Stimulated activated CD8-positive, alpha-beta memory T cell treated with anti-CD3 and anti-CD28 coated beads, Interleukin-2, amount 100 ng/mL, for 1 hour (primary cell): ENCODE measurements at places on chromosomes 12 and 14.

- DNase-seq = no peak
These were observed 26.7 kb downstream of the CLECL1 start for GRCh38 chr12:9706086-9706685.

GRCh38 chr14:49614196-49614595, 6.2 kb downstream of the RPL36AL start:
- no peak for DNase-seq

GRCh38 chr12:5078423-5078822, 34.7 kb downstream of the KCNA5 start:
- no peak for DNase-seq

- DNase-seq = no peak
These were observed 13.1 kb downstream of the EVL start for GRCh38 chr14:100078216-100078803.

GRCh38 chr12:106049546-106049945, 89.2 kb downstream of the NUAK1 start:
- DNase-seq = no peak

DNA sequence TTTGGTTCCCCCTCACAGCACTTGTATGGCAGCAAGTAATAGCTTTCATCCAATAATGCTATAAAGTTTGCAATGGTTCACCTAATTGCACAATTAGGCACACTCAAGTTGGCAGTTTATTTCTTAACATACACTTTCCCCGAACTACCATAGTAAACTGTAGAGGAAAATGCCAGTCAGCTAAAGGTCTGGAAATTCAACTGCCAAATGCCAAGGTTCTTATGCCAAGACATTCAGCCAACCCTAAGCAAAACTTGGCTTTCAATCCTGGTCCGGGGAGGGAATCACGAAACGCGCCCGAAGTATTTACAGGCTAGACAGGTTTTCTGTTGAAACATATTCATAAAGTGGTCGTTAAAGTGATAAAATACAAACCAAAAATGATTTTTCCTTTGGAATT, 1512.4 kb upstream of the FLRT2 start:
- DNase-seq = no peak

GRCh38 chr14:87686746-87687145, 306.2 kb downstream of the GALC start:
- no peak for DNase-seq

DNA sequence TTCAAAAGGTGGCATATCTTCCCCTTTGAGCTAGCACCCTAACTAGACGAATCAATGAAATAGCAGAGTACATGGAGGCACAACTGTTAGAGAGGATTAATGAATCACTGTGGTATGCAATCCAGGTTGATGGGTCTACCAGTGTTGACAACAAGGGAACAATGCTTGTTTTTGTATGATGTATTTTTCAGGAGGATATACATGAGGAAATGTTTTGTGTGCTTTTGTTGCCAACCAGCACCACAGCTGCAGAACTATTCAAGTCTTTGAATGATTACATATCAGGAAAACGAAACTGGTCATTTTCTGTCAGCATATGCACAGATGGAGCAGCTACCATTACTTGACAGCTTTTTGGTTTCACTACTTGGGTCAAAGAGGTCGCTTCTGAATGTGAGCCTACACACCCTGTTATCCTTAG, 142.6 kb downstream of the GPHN start:
- DNase-seq = no peak

- DNase-seq = no peak
These were observed 62.9 kb upstream of the RTRAF start for GRCh38 chr14:51926449-51926848.

DNA sequence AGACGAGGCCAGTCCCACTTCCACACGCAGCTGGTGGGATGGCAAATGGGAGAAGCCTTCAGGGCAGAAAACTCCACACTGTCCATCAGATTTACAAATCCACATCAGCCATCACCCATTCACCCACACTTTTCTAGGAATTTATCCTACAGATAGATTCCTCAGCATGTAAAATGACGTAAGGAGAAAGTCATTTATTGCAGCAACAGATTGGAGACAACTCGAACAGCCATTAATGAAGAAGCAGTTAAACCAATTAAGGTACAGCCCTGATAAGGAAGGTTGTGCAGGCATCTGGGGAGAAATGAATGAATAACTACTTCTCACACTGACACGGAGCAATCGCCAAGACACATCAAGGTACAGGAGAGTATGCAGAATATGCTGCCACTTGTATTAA, 26.2 kb downstream of the PRKAB1 start:
- no peak for DNase-seq

GRCh38 chr14:23102801-23103200, 2.0 kb downstream of the CIROP start:
- DNase-seq = no peak

GRCh38 chr14:62604524-62604923, 440.7 kb downstream of the KCNH5 start:
- DNase-seq = no peak

DNA sequence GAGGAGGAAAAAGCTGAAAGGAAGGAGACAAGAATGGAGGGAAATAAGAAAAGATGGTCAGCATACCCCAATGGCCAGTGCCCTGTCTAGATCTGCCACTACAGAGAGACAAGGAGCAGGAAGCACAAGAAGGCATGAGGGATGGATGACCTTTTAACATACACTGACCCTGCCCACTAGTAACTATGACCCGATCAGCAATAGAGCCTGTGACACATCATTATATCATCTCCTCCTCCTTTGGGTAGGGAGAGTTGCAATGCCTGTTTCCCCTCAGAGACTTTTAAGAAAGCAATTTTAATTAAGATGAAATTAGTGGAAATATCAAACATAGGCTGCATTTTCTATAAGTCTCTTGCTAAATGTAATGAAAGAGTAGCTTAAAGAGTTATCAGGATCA, 4.7 kb upstream of the SLC2A13 start:
- DNase-seq = no peak

DNA sequence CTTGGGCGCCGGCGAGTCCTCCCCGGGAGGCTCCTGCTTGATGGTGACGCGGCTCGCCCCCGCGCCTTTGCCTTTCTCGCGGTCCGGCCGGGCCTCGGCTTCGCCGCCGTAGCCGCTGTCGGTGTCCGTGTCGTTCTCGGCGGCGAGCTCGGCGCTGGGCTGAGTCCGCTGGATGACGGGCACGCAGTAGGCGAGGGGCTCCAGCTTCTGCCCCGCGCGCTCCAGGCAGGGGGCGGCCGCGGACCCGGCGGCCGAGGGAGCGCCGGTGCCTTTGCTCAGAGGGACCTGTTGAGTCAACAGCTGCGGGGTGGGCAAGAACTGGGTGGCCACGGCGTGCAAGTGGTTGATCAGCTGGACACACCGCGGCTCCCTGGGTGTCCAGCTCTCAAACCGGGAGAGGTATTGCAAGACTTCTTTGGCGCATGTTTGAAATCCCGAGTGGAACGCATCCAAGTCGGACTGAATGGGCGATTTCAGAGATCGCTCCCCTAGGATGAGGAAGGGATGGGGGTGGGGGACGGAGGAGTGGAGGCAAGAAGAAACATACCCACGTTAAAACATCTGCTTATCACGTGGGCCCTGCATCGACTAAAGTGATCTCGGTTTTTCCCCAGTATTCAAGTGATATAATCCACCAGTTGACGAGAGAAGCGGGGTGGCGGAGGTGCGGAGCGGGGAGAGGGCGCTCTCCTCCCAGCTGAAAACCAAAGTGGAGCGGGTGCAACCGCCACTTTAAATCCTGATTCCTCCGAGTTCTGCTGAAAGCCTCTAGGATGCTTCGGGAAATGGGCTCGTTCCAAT, 2.0 kb downstream of the BHLHE41 start:
- no peak for DNase-seq

- DNase-seq = no peak
These were observed 49.1 kb downstream of the R3HDM2 start for GRCh38 chr12:57381693-57382220.

- no peak for DNase-seq
These were observed 54.7 kb downstream of the PITPNM2 start for GRCh38 chr12:123096182-123096581.

- DNase-seq = no peak
These were observed 489.6 kb upstream of the GARIN6 start for GRCh38 chr12:99157946-99158345.

DNA sequence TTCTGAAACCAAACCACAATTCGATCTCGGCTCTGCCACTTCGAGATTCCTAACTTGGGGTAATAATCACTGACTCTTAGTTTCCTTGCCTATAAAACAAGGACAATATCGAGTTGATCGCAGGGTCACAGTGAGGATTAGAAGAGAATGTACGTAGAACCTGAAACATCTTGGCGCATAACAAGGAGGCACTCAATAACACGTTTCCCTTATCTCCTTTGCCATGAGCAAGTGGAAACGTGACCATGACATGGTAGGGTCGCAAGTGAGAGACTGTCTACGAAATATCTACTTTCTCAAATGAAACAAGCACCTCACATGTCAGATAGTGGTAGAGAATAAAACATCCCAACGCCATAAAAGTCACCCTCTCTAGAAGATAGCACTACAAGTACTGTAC, 2.3 kb downstream of the DICER1 start:
- DNase-seq = no peak

DNA sequence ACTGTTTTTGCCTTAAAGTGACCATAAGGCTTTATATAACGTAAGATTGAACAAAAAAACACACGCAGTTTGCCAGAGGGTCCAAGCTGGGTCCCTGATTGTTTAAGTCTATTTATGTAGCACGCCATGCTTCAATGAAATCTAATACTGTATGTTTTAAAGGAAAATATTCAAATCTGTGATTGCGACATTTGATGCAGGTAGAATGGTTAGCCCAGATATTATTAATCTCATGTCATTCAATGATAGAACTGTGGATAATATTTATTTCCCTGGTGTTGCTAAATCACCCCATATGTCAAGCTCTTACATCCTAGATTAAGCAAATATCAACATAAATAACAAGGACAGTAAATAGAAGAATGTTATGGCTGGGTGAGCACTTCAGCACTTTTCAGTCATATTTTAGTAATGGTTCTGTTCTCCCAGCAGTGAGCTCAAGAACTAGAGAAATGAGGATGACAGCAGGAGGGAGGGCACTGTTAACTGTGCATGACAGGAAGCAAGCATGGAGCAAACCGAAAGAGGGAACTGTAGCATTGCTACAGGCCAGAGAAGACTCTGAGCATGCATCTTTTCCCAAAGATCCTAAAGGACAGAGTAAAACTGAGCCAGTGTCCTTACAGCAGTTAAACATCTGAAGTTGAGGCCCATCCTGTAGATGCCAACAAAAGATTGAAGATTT, 465.7 kb upstream of the MGAT4C start:
- no peak for DNase-seq

DNA sequence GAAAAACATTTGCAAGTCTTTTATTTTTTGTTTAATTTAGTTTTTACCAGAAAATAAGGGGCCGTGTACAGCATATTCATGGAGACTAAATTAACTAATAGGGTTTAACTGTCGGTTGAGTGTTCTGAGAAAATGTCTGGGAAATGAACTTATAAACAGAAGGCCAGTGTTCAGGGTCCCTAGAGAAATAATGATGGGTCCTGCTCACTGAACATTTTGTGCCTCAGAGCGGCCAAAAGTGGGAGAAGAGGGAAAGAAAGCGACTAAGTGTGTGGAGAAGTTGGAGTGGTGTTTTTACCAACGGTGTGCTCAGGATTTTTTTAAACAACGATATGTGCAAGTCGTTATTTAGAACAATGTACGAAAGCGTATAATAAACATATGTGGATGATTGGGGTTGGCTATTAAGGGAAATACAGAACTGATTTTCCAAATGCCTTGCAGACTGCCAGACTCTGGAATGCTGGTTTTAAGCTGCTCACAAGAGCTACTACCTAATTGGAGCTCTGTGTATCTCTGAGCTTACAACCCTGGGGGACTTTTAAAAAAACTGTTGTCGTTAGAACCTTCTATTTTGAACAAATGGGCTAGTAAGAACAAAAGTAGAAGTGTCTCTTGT, 166.7 kb downstream of the SLC38A4 start:
- DNase-seq = no peak

DNA sequence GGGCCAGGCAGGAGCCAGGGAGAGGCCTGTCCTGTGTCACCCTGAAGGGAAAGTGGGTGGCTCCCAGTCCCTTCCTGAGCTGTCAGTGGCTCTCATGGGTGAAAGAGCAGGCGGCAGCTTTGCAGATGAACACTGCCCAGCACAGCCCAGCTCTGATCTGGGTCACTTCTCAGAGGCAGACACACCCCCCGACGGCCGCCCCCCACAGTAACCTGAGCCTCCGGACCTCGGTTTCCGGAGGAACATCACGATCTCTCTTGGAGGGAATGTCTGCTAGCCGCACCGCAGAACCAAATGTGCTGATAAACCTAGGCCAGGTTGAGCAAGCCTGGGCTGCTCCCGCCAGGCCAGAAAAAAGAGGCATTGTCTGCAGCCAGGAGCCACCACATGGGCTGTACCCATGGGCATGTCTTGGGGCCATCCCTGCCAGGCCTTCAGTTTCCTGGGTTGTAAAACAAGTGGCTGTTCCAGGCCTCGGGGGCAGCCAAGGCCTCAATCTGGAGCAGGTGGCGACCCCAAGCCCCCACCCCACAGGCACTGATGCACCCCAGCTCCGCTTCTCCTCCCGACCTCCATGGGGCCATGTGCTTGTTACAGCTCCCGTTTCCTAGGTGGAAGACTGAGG, 57.6 kb downstream of the NCOR2 start:
- DNase-seq = no peak
